Fibroblast of skin of scalp (primary cell): ENCODE measurements at places on chromosomes 3 and 15.
A peak's percentile ranks its signal among the peaks of the same experiment; 100 is the strongest.

DNA sequence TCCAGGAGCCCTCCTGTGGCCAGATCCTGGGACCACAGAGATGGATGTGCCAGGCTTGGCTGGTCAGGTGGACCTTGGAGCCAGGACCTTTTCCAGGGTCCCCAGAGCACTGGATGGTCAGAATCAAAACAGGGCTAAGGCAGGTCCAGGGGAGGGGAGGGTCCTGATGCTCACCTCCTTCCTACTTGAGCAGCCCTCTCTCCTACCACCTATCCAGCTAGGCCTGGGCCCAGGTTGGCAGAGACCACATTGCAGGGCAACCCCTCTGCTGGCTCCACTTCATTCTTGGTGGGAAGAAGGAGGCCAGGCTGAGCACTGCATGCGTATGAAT lies 28.5 kb upstream of the SFMBT1 start:
- DNase-seq, result no peak

DNA sequence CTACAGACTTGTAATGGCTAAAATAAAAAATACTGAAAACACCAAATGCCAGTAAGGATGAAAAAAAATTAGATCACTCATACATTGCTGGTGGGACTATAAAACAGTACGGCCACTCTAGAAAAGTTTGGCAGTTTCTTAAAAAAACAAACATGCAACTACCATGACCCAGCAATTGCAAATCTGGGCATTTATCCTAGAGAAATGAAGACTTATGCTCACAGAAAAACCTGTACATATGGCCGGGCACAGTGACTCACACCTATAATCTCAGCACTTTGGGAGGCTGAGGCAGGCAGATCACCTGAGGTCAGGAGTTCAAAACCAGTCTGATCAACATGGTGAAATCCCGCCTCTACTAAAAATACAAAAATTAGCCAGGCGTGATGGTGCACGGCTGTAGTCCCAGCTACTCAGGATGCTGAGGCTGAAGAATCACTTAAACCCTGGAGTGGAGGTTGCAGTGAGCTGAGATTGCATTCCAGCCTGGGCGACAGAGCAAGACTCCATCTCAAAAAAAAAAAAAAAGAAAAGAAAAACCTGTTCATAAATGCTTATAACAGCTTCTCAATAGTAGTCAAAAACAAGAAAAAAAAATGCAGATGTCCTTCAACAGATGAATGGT lies 5.6 kb downstream of the TP53BP1 start:
- no peak for DNase-seq

GRCh38 chr3:112908252-112908651 lies 61.6 kb upstream of the CD200R1L start:
- no peak for DNase-seq

- peak; percentile 17 for DNase-seq
Measured at GRCh38 chr15:63559753-63560152, 37.4 kb upstream of the FBXL22 start.

GRCh38 chr3:186849374-186849975 lies 7.0 kb downstream of the ADIPOQ start:
- peak; percentile 38 for DNase-seq

GRCh38 chr3:181302960-181303359 lies 313.4 kb upstream of the DNAJC19 start:
- DNase-seq, result no peak

- DNase-seq, result no peak
Measured at GRCh38 chr3:53198256-53198977, 37.4 kb downstream of the PRKCD start.

GRCh38 chr3:46337911-46338310 lies 16.0 kb upstream of the CCR2 start:
- no peak for DNase-seq

GRCh38 chr3:112002096-112002971 lies 3.6 kb downstream of the TAGLN3 start:
- DNase-seq, result no peak

GRCh38 chr3:37144806-37145205 lies 29.6 kb downstream of the LRRFIP2 start:
- DNase-seq, result no peak

DNA sequence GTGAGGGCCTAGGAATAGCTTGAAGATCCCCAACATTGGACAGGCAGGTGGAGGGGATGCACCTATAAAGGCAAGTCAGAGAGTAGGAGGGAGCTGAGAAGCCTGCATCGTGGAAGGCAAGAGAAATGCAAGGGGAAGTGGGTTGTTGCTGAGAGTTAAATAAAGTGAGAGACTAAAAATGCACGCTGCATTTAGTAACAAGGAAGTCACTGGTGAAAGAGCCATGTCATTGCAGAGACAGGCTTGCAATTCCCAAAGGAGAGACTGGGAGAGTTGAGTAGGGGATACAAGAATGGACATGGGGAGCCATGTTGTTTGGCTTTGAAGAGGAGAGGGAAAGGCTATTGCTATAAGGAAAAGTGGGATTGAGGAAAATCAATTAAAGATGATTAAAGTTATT lies 77.0 kb upstream of the HEG1 start:
- DNase-seq, result no peak

GRCh38 chr15:41568350-41569017 lies 9.5 kb downstream of the TYRO3 start:
- DNase-seq, result peak; percentile 37

DNA sequence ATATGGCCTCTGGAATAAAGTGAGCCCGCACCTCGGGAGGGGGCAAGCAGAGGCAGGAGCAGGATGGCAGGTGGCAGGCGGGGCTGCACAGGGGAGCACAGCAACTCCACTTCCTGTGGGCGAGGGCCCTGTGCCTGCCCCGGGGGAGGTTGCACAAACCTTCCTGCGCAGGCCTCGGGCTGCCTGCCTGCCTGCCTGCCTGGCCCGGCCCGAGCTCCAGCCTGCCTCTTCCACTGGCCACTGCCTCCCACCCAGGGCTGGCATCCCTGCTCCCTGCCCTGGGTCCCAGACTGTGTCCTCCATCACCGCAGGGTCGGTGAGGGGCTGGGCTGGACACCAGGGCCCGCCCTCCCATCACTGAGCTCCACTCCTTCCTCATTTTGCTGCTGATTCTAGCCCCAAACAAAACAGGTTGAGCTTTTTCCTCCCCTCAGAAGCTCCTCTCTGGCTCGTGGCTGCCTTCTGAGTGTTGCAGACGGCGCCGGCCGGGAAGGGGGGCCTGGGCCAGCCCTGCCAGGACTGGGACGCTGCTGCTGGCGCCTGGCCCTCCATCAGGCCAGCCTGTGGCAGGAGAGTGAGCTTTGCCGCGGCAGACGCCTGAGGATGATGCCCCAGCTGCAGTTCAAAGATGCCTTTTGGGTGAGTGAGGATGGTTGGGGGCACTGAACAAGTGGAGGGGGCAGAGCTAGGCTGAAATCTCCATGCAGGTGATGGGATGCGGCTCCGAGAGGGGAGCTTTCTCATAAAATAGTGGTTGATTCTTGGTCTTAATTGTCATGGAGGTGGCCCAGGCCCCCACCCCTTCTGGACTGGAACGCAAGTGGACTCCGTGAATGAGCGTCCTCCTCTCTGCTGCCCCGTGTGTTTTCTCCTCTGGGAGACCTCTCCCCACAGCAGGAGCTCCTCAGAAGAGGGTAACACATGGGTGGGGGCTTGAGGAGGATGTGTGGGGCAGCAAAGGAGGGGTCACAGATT lies at the start of gene PSTPIP1:
Gene PSTPIP1 (plus strand): TSS at position 156 of the 975 bp plus-strand sequence. CDS start 448 bp downstream, at position 604.
- no peak for DNase-seq

GRCh38 chr15:71790081-71790480 lies 20.3 kb upstream of the NR2E3 start:
- DNase-seq, result peak; percentile 30

- peak; percentile 66 for DNase-seq
Measured at GRCh38 chr3:52091586-52092270, 35.4 kb upstream of the DUSP7 start.

DNA sequence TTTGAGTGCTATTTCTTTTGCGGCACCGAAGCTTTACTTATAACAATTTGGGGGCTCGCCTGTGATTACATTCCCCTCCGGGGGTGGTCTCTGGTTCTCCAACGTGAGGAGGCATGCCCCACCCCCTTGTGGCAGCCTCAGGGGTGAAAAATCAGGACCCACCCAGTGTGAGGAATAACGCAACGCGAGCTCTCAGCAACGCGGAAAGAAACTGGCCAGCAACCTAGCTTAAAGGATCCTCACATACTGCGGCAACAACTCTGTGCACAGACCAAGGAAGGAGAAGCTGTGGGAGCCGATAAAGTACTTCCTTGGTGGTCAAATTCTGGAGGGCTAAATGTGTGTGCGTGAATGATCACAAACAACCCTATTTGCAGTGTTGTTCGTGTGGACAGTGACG lies 5.8 kb downstream of the IQCF1 start:
- DNase-seq, result no peak

DNA sequence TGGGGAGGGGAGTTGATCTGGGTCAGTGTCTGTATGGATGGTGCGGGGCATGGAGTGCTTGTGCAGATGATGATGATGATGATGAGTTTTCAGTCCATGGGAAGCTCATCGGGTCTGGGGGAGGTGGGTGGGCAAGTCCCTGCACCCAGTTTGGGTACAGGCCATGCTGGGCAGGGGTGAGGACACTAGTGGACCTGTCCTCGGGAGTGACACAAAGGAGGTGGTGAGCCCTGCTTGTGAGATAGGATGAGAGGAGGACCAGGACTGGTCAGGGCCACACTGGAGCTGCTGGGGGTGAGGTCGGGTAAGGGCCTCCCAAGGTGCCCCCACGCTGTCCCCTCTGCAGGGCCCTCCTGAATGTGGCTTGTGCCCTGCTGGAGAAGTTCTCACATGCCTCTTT lies 177.9 kb downstream of the APBA2 start:
- DNase-seq, result no peak

GRCh38 chr3:43523454-43524053 lies 98.3 kb downstream of the ANO10 start:
- no peak for DNase-seq

DNA sequence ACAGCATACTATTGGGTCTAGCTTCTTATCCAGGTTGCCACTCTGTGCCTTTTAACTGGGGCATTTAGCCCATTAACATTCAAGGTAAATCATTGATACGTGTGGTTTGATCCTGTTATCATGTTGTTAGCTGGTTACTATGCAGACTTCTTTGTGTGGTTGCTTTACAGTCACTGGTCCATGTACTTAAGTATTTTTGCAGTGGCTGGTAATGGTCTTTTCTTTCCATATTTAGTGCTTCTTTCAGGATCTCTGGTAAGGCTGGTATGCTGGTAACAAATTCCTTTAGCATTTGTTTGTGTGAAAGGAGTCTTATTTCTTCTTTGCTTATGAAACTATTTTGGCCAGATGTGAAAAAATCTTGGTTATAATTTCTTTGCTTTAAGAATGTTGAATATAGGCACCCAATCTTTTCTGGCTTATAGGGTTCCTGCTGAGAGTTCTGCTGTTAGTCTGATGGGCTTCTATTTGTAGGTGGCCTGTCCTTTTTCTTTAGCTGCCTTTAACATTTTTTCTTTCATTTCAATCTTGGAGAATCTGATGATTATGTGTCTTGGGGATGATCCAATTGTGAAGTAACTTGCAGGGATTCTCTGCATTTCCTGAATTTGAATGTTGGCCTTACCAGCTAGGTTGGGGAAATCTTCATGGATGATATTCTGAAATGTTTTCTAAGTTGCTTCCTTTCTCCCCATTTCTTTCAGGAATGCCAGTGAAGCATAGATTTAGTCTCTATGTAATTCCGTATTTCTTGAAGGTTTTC lies 39.3 kb downstream of the CCR1 start:
- DNase-seq, result peak; percentile 27

DNA sequence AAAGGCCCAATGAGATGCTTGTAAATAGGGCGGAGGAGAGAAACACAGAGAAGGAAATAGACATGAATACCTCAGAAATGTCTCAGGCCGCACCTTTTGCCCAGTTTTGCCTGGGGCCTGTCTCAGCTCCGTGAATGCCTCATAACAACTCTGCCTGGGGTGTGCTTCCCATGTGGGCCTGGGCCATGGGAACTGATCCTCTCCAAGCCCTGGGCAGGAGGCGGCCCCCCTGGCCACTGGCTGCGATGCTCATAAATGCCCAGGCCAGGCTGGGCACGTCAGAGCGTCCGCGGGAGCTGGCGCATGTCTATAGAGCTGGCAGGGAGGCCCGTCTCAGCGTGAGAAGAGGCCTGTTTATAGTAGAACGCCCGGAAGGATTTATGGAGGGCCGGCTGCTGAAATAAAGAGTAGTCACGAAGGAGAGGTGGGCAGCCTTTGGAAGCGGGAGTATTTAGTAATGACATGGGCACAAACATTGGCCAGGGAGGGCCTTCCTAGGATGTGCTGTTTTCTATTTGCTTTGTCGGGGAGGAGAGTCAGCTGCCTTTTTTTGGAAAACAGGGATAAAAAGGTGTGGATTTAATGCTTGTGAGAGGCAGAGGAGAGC lies 85.9 kb upstream of the IGF1R start:
- no peak for DNase-seq

DNA sequence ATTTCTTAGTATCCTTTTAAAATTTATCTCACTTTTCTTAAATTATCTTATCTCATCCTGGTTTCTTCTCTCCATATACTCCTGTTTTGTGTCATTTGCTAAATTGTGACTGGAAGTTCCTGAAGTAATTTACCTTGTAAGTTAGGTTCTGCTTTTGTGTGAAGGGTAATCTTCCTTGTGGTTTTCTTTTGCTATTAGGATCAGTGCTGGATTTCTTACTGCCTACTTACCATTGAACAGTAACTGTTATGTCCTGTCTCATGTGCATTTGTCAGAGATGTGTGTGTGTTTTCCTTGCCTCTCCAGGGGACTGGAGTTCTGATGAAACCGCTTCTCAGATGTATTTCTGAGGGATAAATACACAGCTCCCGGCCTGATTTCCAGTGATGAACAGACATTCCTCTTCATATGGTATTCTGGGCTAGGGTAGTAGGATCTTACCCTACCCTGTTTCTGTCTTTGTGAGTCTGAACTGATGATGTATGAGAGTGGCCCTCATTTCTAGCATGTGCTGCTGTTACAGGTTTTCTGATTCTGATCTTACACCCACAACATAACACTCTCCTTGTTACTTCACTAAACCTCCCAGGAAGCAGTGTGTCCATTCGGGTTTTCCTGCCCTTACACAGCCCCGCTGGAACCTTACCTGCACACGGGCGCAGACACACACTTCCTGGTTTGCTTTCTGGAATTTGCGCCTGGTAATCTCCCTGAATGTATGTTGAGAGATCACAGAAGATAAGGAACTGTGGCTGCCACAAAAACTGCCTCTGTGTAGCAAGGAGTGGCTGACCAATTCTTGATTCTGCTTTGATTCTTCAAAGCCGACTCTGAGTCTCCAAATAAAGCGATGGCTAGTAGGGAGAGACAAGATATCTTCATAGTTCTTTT lies 14.7 kb downstream of the PAK2 start:
- DNase-seq, result peak; percentile 39

DNA sequence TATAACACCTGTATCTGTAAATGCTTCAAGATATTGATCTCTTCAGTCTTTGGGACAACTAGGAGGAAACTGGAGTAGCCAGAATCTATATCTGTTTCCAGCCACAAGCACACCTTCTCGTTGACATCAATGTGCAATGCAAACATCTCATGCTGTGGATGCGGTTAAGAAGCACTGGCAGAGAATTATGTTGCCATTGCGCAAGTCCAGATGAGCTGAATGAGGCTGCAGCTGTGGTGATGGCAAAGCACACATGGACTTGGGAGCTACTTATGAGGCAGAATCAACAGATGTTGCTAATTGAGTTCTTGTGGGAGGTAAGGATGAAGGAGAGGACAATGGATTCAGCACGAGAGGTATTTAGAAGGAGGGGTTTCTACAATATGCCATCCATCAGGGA lies 90.9 kb downstream of the STRIT1 start:
- DNase-seq, result peak; percentile 72

GRCh38 chr3:158794936-158795518 lies 6.8 kb upstream of the MFSD1 start:
- DNase-seq, result peak; percentile 53

GRCh38 chr3:194620196-194620595 lies 13.0 kb downstream of the TMEM44 start:
- no peak for DNase-seq

- DNase-seq, result peak; percentile 44
Measured at GRCh38 chr15:100338971-100339444, 2.8 kb downstream of the ADAMTS17 start.
